ENCODE measurements at places on chromosomes 4 and X.
A peak's percentile ranks its signal among the peaks of the same experiment; 100 is the strongest.

- DNase-seq = no peak
These were observed 81.7 kb upstream of the GPM6B start for GRCh38 chrX:13898603-13899002.

DNA sequence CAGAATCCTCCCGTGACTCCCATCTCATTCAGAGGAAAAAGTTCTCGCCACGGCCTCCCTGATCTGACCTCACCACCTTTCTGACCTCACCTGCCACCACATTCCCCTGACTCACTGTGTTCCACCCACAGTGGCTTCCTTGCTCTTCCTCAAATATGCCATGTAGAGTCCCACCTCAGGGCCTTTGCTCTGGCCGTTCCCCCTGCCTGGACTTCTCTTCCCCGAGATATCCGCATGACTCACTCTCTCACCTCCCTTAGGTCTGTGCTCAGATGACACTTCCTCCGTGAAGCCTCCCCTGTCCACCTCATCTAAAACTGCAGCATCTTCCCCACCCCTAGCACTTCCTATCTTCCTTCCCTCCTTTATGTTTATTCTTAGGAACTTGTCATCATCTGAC is 7.2 kb upstream of the TSPYL2 start:
- no peak for DNase-seq

DNA sequence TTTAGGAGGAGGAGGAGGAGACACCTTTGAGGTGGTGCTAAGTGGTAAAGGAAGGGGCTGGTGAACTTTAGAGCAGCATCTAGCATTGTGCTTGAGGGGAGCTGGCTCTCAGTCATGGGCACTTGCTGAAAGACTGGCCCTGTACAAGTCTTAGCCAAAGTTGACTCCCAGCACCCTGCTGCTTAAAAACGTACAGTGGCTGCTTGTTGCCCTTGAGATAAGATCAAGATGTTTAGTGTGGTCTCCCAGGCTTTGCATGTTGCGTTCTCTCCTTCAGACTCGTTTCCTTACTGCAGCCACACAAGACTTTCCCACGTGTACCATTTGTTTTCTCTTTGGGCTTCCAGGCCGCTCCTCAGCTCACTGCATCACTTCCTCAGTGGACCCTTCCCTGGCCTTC is 1.8 kb downstream of the MED28 start:
- DNase-seq = no peak

DNA sequence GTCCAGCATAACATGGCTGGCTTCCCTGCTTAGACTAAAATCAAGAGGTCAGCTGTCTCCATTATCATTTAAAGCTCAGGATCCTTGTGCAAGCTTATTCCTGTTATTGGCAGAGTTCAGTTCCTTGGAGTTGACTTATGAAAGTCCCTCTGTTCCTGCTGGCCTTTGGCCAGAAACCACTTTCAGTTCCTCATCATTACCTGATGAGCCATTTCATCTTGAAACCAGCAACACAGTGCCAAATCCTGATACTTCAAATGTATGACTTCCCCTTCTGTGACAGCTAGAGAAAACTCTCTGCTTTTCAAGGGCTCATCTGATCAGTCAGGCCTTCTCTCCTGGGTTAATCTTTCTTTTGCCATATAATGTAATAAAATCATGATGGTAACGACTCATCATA is 110.6 kb upstream of the FSTL5 start:
- no peak for DNase-seq

DNA sequence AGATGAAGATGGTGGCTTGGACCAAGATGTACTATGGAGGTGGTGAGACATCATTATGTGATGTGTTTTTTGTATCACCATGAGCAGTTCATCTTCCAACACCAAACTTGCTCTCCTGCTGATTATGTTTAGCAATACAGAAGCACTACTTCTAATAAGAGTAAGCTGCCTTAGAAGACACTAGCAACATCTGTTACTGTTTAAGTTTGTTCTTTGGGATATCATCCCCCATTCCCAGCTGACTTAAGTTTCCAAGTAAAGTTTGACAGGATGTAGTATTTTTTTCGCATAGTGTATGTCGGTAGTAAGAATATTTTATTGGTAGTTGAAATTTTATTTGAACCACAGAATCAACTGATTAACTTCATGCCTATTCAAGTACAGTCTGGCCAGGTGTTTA is 123.5 kb upstream of the BMPR1B start:
- DNase-seq = no peak

GRCh38 chr4:41418444-41418843 is 119.5 kb upstream of the LIMCH1 start:
- DNase-seq = no peak

GRCh38 chr4:48902266-48902665 is 4.3 kb downstream of the OCIAD2 start:
- DNase-seq = no peak

DNA sequence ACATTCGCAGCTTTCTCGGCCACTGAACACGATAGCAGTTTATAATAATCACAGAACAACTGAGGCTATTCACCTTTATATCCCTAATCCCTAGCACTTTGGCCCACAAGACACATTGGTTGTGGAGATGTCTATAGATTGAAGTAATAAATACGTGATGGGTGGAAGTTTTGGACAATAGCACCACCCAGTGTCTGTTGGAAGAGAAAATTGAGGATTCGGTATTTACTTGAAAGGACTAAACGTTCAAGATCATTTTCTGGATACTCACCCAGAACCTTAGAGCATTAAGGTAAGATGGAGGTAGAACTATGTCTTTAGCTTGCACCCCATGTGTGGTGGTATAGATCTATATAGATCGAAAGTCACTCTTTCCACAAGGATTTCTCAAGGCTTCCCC is 787 bp upstream of the TMSB15A start:
- no peak for DNase-seq

- peak; percentile 83 for DNase-seq
These were observed 134.5 kb upstream of the KLF3 start for GRCh38 chr4:38529189-38530115.

DNA sequence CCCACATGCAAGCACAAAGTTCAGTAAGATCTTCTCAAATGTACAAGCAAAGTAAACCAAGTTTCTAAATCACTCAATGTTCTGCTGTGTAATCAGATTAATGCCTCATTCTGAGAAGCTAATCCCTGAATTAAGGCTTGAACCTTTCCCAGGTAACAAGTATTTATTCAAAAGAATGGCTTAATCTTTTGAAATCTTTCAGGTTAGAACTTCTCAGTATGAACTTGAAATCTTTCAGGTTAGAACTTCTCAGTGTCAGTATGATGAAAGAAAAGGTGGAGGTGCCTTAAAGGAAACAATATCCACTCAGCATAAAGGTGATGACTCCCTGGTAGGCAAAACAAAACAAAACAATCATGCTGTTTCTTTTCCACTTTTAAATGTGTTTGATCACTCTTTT is 29.0 kb downstream of the TMPRSS11B start:
- DNase-seq = no peak

DNA sequence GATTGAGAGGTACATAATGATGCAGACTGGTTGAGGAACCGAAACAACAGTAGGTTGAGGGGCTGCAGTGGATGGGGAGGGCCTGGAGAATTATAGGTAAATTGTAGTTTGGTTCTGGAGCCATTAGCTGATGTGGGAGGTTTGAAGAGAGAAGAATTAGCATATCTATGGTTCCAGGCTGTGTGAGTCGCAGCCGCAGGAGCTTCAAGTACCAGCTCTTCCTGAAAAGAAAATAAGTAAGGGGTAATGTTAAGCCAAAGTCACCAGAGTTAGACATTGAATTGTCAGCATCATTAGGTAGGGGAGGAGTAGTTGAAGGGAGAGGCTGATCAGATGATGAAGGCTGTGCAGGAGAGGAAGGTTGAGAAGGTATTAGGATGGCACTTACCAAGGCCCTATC is 29.5 kb downstream of the PF4 start:
- DNase-seq = no peak

DNA sequence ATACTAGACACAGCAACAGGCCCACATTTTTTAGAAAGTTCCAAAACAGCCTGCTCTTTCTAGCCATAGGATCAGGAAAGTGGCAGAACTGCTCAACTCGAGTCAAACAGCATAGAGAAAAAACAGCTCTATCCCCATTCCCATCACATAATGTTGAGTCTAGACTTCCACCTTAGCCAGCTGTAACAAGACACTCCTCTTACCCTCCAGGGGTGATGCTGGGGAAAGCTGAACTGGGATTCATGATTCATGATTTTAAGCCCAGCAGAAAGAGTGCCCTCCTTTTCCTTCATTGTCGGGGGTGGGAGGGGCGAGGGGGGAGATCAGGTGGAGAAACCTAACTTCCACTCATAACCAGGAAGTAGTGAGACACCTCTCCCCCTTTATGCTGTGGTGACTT is 86.1 kb downstream of the CENPC start:
- DNase-seq = no peak

DNA sequence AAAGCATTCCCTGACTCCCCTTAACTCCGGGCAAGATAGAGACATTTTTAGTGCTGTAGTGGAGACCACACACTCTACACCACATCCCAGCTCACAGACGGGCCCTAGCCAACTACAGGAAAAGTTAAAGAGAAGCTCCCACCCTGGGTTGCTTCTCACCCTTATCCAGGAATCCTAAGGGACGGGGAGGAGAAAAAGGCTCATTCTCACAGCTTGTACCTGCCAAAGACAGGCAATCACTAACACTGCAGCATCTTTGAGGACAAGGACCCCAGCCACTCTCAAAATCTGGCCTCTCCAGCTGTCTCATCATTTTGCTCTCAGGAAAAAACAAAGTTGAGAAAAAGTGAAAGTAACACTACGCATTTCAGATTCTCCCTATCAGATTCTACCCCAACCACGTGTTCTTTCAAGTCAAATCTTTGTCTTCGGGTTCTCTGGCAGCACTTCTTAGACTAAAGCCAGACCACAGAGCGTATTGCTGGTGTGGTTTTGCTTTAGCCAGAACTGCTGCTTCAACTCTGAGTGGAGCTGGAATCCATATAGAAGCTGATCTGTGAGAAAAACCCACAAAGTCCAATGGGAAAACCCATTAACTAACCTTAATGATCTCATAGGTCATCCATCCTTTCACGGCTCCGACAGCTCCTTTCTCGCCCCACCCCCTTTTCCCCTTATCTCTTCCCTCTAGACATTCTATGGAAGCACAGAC is 605.9 kb upstream of the DIPK2B start:
- peak; percentile 6 for DNase-seq

All from GDM1 (cell line).